ENCODE measurements at places on chromosomes 7 and 10.

GRCh38 chr7:90212149-90212495 is 582 bp downstream of the STEAP2 start:
- DNase-seq, result no peak

- DNase-seq, result no peak
These were observed 9.8 kb downstream of the MAPK8 start for GRCh38 chr10:48316236-48316635.

DNA sequence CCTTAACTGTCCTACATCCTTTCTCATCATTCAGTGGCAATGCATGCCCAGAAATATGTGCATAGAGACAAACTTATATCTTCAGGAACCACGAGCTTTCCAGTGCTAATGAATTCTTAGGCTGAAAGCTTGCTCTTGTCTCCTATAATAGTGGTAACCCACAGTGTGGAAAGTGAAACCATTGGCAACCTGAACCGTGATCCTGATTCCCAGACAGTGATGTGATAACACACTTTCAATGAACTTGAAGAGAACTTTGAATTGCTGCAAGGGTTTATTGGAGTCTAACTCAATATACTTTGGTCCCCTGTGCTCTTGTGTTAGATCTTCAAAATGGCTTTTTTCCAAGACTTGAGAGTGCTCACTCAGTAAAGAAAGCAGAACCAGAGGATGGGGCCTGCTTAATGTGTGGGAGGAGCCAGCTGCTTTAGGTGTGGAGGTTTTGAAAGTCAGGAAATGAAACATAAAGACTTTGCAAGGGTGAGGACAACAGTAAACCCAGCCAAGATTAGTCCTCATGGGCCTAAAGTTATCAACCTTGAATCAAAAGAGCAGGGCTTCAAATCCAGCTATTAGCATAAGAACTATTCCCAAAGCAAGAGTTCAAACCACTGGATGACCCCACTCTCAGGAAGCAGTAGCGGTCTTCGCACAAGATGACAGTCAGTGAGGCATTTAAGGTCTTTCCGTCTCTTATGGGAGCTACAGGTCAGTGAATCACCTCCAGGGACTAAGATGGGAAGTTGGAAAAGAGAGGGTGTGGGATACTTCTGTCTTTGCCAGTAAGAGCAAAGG is 332.4 kb upstream of the NRP1 start:
- no peak for DNase-seq

DNA sequence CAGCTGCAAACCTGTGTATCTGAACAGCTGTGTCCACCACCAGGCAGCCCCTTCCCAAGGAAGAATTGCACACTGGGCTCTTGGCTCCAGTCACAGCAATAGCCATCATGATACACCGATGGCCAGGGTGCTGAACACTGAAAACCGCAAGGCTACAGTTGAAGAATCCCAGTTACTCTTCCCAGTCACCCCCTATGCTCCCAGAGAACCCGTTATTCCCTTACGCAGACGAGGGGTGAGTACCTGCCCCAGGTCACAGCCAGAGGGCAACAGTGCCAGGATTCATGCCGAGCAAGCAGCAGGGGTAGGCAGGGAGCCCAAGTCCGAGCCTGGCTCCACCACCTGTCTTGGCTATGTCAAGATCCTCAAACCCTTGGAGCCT is 57.8 kb downstream of the RASGEF1A start:
- peak; percentile 41 for DNase-seq
